Fibroblast of skin of abdomen (primary cell): ENCODE measurements at places on chromosomes 3 and 15.

GRCh38 chr15:40856746-40857145, 12.9 kb downstream of the SPINT1 start:
- DNase-seq, result no peak

- no peak for DNase-seq
Measured at GRCh38 chr3:177646749-177647148, 449.5 kb upstream of the TBL1XR1 start.

GRCh38 chr15:41001524-41002214, 48.4 kb downstream of the CHAC1 start:
- no peak for DNase-seq

DNA sequence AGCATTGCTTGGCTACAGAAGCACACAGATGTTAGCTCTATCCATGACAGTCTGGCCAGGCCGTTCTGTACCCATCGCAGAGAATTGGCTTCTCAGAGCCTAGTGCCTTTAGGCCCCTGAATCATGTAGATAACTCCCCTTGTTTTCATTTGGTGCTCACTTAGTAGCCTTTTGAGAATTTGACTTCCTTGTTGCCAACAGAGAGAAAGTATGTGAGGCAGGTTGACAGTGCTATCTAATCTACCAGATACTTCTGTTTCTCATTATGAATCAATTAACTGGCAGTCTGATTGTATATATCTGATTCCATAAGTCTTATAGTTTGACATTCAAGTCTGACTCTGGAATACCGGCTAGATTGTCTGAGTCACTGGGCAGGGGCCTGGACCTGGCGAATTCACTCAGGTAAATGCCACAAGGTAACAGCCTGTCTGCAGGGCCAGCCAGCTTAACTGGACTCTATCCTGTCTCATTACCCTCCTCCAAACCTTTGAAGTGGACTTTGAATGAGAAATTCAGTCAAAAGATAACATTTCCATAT, 160.2 kb downstream of the GHSR start:
- DNase-seq, result no peak

- DNase-seq, result no peak
Measured at GRCh38 chr15:78059110-78059839, 18.2 kb downstream of the TBC1D2B start.
